Hypothalamus (tissue), 51 donors: ENCODE measurements at places on chromosomes 2 and 18.

DNA sequence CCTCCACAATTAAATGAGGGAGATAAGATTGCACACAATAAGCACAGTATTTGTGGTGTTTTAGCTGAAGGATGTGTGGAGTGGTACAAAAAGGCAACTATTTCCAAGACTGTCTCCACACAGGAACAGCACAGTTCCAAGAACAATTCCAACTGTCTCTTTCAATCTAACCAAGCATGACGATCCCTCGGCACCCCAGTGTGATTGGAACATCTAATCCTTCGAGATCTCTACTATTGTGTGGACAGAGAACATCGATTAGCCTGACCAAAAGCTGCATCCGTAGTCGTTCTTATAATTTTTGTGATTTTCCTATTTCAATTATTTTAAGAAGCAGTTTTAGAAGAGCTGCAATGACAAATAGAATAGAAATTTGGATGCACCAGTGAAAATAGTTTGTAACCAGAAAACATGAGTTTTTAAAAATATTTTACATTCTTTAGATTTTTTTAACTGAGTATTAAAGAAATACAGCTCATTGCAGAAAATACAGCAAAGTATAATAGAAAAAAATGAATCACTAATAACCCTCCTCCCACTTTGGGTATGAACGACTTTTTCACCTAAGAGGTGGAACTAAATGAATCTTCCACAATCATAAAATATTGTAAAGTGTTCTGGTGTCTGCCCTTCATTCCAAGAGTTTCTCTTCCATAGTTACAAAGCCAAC is 76.4 kb upstream of the CABLES1 start:
- DNase-seq: no peak

DNA sequence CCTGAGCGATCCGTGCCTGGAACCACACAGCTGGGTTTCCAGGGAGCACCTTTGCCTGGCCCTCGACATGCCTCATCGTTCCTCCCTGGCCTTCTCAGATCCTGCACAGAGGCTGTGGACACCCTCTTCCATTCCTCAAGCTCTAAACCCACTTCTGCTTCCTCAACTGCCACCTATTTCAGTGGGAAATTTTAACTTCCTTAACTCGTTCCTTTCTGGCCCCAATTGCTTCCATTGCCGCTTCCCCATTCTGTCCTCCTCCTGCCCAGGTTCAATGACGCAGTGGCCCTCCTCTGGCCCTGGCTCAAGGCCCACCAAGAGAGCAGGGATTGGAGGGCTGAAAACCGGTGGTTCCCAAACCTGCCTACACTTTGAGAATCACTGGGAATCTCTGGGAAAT is 4.8 kb upstream of the B3GNT7 start:
- DNase-seq: no peak

DNA sequence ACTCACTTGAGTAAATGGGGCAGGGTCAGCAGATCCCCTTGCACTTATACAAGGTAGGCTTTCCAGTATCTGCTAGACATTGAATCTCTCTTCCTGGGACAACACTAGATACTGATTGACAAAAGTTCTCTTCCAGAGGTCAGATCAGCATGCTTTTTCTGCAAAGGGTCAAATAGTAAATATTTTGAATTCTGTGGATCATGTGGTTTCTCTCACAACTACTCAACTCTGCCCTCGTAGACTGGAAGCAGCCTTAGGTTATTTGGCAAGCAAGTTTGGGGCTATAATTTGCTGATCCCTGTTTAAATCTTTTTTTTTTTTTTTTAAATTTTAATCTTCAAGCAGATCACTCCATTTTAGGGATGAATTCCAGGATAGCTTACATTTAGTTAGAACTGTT is 17.4 kb upstream of the NABP1 start:
- no peak for DNase-seq

DNA sequence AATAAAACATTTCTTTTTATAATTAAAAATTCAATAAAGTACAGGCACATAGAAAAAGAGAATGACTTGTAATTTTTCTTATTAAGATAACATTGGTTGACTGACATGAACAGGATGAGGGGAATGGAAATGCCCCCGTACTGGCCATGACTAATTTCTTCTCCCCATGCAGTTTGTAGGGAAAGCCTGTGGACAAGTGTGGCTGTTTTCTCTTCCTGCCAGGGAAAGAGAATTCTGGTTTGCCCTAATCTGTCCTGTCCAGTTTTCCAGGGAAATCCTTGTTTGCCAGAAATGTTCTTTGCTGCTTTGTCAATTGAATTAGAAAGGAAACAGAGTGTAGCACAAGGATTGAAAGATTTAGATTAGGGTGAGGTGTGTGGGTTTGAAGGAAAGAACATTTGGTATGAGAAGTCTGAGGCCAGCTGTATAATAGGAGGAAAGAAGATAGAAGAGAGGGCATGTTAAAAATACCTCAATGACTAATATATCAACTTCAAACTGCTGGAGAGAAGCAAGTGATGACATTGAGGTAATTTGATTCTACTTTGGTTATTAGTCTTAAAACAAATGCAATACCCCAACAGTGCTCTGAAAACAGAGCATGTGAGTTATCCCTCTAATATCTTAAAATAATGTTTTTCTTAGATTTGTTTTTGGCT is 593.9 kb upstream of the ZNF804A start:
- DNase-seq: no peak

- DNase-seq: no peak
Observed at GRCh38 chr2:182554950-182555349, 128.1 kb upstream of the PDE1A start.

GRCh38 chr2:157875641-157876065 is 477 bp downstream of the ACVR1 start:
- DNase-seq: no peak

DNA sequence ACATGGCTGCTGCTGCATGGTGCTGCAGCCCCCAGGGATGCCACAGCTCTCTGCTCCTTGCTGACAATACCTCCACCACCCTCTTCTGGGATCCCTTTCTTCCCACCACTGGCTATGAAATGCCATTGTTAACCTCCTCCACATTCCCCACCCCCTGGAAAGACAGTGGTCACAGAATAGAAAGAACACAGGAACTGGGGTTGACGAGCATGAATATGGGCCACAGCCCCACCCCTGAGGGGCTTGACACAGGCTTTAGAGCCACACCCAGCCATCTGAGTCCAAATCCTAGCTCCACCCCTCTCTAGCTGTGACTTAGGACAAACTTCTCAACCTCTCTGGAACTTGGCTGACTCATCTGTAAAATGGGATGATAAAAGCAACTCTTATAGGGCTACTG is 47.3 kb downstream of the TMEM163 start:
- no peak for DNase-seq

DNA sequence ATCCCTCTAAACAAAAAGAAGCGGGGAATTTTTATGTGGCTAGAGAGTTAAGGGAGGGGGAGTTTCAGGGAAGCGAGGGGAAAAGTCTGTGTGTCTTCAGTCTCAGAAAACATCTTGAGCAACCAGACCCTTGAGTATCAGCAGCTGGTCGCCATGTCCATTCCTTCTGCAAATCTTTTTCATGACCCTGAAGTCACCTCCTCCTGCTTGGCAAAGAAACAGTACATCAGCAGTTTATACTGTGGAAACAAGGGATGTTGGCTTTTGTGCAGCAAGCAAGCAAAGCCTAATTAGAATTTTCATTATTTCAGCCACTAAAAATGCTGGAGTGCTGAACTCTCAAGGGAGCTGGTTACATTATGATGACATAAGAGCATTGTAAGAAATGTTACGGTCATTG is 187.4 kb upstream of the SLC8A1 start:
- DNase-seq: no peak

DNA sequence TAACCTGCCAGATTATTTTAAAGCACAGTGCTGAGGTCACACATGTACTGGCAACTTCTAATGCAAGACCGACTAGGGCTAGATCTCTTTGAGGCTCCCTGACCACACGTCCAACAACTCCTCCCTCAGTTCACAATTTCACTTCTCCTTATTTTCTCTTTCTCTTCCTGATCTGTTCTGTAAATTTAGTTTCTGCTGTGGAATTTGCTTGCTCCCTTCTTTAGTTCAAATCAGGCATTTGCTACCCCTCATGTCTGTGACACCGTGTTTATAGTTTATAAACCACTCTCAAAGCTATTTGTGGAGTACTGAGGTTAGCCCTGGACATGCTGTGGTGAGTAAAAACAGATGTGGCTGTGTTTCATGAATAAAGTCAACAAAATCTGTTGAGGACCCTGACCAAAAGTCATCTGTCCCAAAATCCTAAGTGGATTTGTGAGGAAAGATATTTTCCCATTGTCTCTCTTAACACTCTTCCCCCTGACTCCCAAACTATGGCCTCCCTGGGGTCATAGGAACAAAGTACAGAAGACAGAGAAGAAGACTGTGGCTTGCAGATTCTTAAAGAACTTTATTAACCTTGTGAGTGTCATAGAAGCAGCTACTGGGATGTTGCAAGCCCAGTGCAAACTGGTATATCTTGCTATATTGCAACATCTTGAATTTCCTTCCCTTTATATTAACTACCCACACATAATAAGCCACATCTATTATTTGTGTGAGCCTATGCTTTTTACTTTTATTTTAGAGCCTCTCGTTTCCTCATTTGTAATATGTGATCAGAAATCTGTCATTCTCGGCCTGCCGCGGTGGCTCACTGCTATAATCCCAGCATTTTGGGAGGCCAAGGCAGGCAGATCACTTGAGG is 3.5 kb upstream of the NAGK start:
- DNase-seq: no peak
